ENCODE measurements at places on chromosomes 16 and 17. TPM values are rescaled to one million over a fixed set of nuclear protein-coding genes. Genes with fewer than 3 reads are reported as not detected.

Gene ZNF750
- total RNA-seq: not detected

- peak; percentile 68 for DNase-seq
Measured at GRCh38 chr17:70552230-70552981, 383.1 kb downstream of the KCNJ2 start.

GRCh38 chr16:4500272-4500671 is 24.1 kb downstream of the HMOX2 start:
- DNase-seq: peak; percentile 89

GRCh38 chr16:23575834-23576233 is 18.3 kb downstream of the UBFD1 start:
- no peak for DNase-seq

Gene FOXL1
- total RNA-seq: 0.90 TPM

GRCh38 chr16:68126395-68126794 is 41.2 kb downstream of the NFATC3 start:
- peak; percentile 16 for DNase-seq

Gene NPB
- total RNA-seq: 1.3 TPM

GRCh38 chr17:13200671-13201070 is 182.8 kb upstream of the ELAC2 start:
- DNase-seq: peak; percentile 25

DNA sequence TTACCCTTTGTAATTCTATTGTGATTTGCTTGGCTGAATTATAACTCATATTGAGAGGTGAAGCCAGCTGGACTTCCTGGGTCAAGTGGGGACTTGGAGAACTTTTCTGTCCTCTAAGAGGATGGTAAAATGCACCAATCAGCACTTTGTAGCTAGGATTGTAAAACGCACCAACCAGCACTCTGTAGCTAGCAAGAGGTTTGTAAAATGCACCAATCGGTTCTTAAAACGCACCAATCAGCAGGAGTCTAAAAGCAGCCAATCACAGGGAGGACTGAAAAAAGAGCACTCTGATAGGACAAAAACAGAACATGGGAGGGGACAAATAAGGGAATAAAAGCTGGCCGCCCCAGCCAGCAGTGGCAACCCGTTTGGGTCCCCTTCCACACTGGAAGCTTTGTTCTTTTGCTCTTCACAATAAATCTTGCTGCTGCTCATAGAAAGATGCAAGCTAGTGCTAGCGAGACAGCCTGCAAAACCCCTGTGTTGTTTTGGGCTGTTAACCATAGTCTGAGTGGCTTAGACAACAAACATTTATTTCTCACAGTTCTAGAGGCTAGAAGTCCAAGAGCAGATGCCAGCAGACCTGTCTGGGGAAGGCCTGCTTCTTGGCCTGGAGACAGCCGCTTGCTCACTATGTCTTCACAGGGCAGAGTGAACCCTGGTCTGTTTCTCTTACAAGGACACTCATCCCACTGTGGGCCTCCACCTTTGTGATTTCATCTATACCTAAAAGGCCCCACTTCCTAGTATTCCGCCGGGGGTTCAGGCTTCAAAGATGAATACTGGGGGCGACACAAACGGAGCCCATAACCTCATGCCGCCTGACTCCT is 39.0 kb upstream of the CRISPLD2 start:
- no peak for DNase-seq

DNA sequence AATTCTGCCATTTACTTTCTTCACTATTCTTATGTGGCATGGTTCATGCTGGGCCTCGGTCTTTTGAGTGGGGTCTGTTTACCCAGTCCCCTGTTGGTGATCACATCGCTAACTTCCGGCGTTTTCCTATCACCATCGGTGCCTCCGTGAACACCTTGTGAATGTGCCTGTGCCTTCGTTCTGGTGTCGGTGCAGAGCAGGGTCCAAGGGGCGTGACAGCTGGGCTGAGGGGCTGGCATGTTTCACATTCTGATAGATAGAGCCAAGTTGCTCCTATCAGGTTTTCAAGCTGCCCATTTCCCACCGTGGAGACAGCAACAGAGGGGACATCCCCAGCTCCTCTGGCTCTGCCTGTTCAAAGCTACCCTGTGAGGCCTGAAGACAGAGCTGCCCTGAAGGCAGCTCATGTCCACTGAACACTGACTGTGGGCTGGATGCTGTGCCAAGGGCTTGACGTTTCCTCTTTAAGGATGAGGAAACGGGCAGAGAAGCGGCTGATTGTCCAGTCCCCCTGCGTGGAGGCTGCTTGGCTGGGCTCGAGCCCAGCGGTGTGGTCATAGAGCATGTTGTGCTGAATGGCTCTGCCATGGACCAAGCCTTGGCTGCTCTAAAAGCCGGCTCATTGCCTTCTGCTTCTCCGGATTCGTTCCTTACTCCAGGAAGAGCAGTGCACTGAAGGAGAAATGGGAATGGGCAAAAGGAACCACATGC is 17.0 kb downstream of the DHODH start:
- no peak for DNase-seq

DNA sequence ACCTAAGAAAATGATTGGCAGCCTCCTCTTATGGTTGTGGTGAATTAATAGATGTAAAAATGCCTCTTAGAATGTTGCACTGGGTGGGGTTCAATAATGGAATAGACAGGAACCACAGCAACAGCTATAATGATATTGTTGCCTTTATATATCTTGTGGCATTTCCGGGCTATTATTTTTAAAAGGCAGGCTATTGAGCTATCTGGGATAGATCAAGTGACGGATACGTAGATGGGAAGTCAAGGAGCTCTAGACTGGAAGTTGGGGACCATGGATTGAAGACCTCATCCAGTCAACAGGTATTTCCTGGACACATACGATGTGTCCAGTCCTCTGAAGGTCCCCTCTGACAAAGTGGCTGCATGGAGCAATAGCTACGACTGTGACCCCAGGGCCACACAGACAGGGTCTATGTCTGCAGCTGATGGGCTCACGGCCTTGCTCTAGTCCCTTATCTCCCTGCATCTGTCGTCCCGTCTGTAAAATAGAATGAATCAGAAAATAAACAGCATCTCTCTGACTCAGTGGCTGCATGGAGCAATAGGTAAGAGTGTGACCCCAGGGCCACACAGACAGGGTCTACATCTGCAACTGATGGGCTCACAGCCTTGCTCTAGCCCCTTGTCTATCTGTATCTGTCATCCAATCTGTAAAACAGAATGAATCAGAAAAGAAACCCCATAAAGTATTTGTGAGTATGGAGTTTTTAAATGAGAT is 117.7 kb upstream of the FOXF1 start:
- no peak for DNase-seq

Gene PPL
- 53.9 TPM for total RNA-seq

GRCh38 chr17:7260651-7261378 is 1.5 kb downstream of the CLDN7 start:
- no peak for DNase-seq

All from fibroblast of the aortic adventitia (primary cell).